ENCODE measurements at places on chromosomes 1 and 21.
A peak's percentile ranks its signal among the peaks of the same experiment; 100 is the strongest.

GRCh38 chr1:71240656-71241055 lies 159.8 kb upstream of the ZRANB2 start:
- DNase-seq: no peak

DNA sequence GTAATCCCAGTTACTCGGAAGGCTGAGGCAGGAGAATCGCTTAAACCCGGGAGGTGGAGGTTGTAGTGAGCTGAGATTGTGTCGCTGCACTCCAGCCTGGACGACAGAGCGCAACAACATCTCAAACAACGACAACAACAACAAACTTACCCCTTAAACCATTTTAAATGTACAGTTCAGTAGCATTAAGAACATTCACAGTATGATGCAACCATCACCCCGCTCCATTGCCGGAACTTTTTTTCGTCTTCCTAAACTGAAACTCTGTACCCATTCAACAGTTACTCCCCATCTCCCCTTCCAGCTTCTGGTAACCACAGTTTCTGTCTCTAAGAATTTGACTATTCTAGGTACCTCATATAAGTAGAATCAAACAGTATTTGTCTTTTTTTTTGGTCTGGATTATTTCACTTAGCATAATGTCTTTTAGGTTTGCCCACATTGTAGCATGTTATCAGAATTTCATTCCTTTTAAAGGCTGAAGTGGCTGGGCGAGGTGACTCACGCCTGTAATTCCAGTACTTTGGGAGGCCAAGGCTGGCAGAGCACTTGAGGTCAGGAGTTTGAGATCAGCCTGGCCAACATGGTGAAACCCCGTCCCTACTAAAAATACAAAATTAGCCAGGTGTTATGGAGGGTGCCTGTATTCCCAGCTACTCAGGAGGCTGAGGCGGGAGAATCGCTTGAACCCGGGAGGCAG lies 19.6 kb downstream of the CA6 start:
- peak; percentile 58 for DNase-seq

- no peak for DNase-seq
Measured at GRCh38 chr1:63407002-63407401, 39.6 kb downstream of the ALG6 start.

GRCh38 chr1:21308847-21309652 lies 18.8 kb upstream of the ECE1 start:
- DNase-seq: no peak

DNA sequence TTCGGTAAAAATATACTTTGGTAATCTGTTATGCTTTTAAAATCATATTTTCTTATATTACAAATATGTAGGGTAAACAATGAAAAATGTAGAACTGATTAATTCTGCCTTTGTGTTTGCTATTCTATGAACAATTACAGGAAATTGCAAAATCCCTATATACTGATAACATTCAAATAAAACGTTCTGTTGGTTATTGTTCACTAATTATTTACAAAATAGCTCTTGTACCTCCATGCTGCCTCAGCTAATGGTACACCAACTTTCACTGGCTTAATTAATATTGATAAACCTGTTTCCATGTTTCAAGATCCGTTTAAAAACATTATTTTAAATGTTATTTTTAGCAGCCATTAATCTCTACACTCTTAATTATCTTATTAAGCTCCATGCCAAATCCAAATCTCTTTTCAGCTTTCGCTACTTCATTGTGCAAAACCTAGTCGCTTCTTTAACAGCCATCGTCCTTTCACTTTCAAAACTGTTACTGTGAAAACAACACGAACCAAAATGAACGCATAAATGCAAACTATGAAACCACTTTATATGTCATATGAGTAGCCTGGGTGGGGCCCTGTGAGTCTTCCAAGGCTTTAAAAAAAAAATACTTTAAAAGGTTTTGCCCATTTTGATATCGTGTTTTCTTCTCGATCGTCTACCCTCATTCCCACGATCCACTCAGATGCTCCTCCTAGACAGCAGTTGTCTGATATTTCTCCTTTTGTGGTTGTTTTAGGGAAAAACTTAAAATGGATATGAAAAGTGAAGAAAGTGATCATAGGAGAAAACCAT lies 807.1 kb downstream of the USP25 start:
- no peak for DNase-seq

GRCh38 chr1:190000365-190000872 lies 477.2 kb downstream of the BRINP3 start:
- DNase-seq: no peak

- no peak for DNase-seq
Measured at GRCh38 chr21:21508859-21509258, 510.6 kb downstream of the NCAM2 start.

GRCh38 chr1:153525088-153525728 lies 10.6 kb downstream of the S100A6 start:
- no peak for DNase-seq

- no peak for DNase-seq
Measured at GRCh38 chr1:16491056-16491675, 22.9 kb downstream of the RNU1-1 start.

- DNase-seq: no peak
Measured at GRCh38 chr1:219788091-219788490, 140.3 kb downstream of the SLC30A10 start.

DNA sequence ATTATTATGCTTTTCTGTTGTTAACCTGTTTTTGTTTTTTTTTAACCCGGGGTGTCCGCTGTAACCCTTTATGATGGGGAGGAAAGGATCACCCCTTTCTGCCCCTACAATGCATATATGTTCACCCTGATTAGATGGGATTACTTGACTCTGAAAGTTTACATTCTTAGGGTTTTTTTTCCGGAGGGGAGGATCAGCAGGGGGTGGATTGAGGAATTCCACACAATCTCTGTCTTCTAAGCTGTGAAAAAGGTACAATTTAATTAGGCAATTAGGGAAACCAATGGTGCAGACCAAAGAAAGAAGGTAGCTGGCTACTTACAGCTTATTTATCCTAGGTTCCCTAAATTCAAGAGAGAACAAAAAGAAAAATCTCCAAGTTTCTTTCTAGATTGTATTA lies 58.3 kb downstream of the EDEM3 start:
- DNase-seq: no peak

DNA sequence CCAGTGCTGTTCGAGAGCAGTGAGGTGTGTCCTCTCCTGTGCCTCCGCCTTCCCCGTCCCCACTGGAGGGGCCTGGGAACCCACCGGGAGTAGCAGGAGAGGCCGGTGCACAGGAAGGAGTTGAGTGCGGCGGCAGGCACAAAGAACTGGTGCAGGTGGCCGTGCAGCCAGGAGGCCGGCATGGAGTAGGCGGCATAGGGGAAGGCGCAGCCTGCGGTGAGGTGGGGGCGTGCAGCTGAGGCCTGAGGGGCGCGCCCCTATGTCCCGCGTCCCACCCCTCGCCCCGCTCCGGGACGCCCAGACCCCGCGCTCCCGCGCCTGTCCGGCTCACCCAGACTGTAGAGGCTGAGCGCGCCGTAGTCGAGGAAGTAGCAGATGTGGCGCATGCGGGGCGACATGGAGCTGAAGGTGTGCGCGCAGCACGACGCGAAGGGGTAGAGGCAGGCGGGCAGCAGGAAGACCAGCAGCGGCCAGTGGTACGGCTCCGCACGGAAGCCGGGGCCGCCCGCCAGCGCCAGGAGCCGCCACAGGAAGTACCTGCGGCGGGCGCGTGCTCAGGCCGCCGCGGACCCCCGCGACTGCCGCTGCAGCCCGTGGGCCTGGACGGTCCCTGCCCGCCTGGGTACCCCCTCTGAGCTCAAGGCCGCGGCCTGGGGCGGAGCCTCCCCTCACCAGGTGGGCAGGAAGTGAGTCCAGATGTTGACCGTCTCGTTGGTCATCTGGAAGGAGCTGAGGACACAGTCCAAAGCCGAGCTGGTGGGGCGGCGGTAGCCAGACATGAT lies 2.2 kb downstream of the PAQR6 start:
- DNase-seq: peak; percentile 50

- no peak for DNase-seq
Measured at GRCh38 chr1:32580348-32581017, 41.3 kb downstream of the ZBTB8A start.

GRCh38 chr1:28371010-28371377 lies 1.5 kb downstream of the PHACTR4 start:
- DNase-seq: no peak

DNA sequence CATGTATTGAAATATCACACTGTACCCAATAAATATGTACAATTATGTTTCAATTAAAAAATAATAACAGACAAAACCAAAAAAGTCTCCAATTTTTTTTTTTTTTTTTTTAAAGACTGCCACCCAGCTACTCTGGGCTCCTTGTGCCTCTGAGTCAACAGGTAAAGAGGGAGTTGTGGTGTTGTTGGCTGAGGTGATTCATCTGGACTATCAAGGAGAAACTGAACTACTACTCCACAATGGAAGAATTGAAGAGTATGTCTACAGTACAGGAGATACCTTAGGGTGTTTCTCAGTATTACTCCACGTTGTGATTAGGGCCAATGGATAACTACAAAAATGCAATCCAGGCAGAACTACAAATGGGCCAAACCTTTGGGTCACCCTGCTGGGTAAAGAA lies 67.9 kb downstream of the SCMH1 start:
- no peak for DNase-seq

DNA sequence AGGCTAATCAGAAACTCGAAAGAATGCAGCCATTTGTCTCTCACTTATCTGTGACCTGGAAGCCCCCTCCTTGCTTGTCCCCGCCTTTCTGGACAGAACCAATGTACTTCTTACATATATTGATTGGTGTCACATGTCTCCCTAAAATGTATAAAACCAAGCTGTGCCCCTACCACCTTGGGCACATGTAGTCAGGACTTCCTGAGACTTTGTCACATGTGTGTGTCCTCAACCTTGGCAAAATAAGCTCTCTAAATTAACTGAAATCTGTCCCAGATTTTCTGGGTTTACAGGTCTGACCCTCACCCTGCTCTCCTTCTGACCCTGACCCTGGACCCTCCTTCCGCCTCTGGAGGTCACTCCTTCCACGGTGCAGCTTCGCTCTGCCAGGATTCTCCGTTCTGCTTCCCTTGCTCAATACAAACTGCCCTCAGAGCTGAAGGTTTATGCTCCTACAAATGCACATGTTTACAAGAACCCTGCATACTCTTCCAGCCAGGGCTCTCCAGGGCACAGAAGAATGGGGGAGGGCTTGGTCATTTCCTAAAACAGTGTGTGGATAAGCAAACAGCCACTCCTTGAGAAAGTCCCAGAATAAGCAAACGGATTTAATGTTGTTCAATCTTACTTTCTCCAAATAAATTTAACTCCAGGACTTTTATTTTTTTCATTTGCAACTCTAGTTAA lies 160.5 kb downstream of the ACTL8 start:
- DNase-seq: no peak

- no peak for DNase-seq
Measured at GRCh38 chr1:112063781-112064728, 74.6 kb upstream of the KCND3 start.

DNA sequence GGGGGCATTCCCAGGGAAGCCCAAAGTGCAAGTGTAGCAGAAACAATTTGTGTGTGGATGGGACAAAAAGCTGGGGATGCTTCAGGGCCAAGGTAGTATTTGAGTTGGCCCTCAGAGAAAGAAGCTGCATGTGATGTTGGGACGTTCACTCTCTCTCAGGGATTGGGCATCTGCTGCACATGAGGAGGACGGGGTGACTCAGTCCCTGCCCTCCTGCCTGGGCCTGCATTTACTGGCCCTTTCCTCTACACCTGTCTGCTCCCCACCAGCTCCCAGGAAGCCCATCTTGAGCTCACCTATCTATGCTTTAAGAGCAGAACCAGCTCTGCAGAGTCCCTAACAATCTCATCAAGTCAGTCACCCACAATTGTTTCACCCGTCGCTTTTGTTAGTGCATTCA lies 23.5 kb upstream of the MPZL1 start:
- no peak for DNase-seq

- no peak for DNase-seq
Measured at GRCh38 chr1:178037510-178038253, 56.2 kb upstream of the RASAL2 start.

DNA sequence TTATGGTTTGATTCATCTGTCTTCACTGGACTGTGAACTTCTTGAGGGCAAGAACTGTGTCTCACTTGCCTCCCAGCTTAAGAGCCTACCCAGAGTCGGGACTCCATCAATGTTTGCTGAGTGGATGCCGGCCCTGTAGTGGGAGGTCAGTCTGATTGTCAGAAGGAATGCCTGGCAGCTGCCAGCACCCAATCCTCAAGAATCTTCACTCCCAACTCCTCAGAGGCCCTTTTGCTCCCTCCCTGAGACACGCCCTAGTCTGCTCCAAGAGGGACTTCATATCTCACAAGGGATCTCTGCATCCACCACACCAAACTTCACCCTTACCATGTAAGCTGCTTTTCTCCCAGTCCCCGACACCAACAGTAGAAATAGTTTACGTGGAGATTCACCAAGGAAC lies 15.2 kb upstream of the KDM4A start:
- DNase-seq: no peak

DNA sequence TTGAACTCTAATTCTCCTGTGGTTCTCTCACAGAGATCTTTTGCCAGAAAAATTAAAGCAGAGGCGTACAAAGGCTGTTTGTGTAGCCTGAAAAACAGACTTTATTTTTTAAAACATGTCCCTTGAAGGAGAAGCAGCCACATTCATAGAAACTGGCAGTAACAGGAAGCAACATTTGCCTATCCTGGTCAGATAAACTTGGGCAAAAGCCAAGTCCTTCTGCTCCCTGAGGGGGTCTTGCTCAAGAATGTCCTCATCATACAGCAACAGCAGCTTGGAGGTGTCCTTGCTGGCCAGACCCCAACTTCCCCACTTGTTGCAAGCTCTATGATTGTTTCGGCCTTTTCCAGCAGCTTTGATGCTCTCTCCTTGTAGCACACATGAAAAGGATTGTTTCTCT lies 36.3 kb downstream of the MSTO1 start:
- no peak for DNase-seq

DNA sequence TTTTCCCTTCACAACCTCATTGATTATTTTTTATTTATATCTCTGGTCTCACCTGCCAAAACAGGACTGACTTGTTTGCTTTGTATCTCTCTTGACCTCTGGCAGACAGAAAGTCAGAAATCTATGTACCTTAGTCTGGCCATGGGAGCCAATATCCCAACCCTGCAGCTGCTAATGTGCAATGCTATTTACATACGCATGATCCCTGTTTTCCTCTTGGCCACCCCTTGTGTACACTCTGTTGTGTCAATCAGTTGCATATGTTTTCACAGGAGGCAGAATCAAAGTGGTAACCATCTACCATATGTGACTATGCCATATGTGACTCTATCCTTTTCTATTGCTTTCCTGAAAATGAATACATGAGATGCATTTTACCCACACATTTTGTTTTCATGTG lies 688.8 kb downstream of the PLA2G4A start:
- DNase-seq: no peak

- no peak for DNase-seq
Measured at GRCh38 chr1:18668750-18669404, 38.2 kb downstream of the PAX7 start.

DNA sequence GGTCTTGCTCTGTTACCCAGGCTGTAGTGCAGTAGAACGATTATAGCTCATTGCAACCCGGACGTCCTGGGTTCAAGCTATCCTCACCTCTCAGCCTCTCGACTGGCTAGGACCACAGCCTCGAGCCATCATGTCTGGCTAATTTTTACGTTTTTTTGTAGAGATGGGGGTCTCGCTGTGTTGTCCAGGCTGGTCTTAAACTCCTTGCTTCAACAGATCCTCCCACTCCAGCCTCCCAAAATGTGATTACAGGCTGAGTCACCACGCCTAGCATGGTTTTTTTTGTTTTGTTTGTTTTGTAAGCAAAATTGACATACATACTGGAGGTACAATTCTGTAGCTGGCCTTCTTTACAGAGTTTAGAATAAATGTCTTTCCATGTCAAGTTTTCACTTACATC lies 994 bp upstream of the LAMTOR5 start:
- DNase-seq: no peak
